Activated CD8-positive, alpha-beta T cell treated with anti-CD3 and anti-CD28 coated beads for 36 hours (primary cell): ENCODE measurements at places on chromosomes 4 and X. TPM values are rescaled to one million over a fixed set of nuclear protein-coding genes. Genes with fewer than 3 reads are reported as not detected.

DNA sequence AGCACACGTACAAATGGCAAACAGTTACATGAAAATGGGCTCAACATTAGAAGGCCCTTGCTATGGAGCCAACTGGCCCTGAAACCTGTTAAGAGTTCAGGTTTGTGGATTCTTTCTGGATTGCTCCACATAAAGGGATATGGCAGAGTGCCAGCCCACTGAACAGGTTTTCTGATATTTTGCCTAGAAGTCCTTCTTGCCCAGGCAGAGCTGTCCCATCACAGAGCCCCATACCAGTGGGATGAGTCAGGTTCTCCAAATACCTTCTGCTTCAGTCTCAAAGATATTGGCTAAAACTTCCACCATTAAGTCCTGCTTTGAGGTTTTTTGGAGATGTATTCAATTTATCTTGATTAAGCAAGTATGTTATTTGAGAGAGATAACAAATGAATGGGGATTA, 146.8 kb upstream of the IL1RAPL2 start:
- H3K27me3 ChIP-seq = no peaks in the 10 kb centered on the region
- no peak overlapping the region for H3K27ac ChIP-seq
- no peak for DNase-seq

DNA sequence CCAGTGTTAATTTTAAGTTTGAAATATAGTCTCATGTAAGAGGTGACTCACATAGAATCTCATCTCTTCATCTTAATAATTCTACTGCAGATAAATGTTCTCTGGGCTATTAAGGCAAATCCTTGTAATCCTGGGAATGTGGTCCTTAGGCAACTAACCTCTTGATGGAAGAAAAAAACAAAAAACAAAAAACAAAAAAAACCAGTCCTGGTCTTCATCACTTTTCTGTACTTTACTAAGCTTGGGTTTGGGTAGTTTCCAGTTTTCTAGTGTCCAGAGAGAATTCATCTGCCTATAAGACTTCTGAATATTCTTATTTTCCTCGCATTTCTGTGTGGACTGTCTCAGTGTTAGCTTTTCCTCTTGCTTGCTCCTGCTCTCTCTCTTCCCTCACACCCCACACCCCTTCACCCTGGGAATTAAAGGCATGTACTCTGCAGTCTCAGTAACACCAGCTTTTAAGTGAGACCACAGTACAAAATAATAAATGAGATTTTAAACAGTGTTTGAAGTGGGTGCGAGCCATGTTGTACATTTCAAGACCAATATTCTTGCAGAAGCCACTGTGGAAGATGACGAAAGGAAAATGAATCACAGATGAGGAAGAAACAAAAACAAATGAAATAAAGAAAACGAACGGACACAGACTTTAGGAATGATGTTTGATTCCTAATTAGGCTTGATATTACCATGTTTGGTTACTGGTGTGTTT, 51.7 kb downstream of the HAND2 start:
- H3K36me3 ChIP-seq = no peaks in the 10 kb centered on the region
- no peak overlapping the region for H3K27ac ChIP-seq
- H3K4me3 ChIP-seq = no peak overlapping the region
- H3K4me1 ChIP-seq = no peaks in the 10 kb centered on the region

The SUPT20HL2 gene
- total RNA-seq = not detected

DNA sequence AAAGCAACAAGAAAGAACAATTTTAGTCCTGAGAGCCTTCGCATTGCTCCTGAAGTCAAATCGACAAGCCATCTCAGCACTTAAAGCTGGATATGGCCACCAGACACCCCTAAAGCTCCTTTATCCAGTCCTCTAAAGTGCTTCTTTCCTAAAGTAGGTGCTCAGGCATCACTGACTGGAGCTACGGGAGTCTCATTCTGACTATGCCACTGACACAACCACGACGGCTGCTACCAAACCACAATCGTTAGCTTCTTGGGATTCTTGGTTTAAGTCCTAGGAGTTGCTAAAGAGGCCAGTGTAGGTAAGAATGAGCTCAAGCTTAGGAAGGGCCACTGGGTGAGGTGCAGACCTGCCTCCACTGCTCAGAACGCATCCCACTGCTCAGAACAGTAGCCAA, 1.0 kb downstream of the SLC10A6 start:
- H3K4me3 ChIP-seq = no peak overlapping the region
- H3K36me3 ChIP-seq = no peaks in the 10 kb centered on the region
- no peak for DNase-seq
- no peaks in the 10 kb centered on the region for H3K27me3 ChIP-seq
- no peak overlapping the region for H3K27ac ChIP-seq
